Stimulated activated CD8-positive, alpha-beta memory T cell treated with anti-CD3 and anti-CD28 coated beads, Interleukin-15, amount 100 ng/mL, for 24 hours (primary cell): ENCODE measurements at places on chromosomes 2 and 18.

- no peak for DNase-seq
These were observed 206.2 kb downstream of the EXOC6B start for GRCh38 chr2:72619626-72620025.

GRCh38 chr2:71330585-71331330 is 824 bp upstream of the ZNF638 start:
- no peak for DNase-seq

- DNase-seq: no peak
These were observed 422.1 kb downstream of the PARD3B start for GRCh38 chr2:204967199-204967960.

DNA sequence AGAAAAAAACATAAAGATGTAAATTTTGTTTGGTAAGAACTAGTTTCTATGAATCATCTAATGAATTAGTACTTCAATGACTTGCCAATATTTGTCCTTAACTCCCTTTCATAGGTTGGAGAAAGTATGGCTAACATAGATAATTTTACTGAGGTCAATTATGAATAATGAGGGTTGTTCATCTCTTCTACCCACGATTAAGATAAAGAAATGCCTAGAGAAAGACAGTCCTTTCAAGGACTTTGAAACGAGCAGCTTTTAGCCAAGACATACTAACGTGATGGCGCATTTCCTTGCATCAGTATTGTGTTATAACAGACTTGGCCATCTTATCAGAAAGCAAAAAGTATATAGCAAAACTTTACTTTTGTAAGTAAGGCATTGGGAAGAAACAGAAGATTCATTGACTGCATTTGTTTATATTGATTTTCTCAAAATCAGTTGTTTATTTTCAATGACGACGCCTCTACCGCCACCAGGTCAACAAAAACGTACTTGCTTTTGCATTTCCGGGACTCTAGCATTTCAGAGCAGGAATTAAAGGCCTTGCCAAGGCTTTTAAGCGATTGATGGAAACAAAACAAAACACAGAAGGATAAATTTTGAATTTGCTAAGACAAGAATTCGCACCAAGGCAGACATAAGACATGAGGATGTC is 961 bp downstream of the RBM43 start:
- DNase-seq: no peak
